Cortex of kidney (tissue), 1 donor: ENCODE measurements at places on chromosomes 1 and 21.

GRCh38 chr1:159140474-159140873, 30.9 kb upstream of the CADM3 start:
- no peak for DNase-seq

- DNase-seq: no peak
These were observed 18.9 kb upstream of the SCAF4 start for GRCh38 chr21:31750843-31751242.

- no peak for DNase-seq
These were observed 69.2 kb upstream of the PDC start for GRCh38 chr1:186530109-186530508.

GRCh38 chr1:198901266-198901665, 262.4 kb downstream of the PTPRC start:
- DNase-seq: no peak

GRCh38 chr1:54227891-54228310, 27.9 kb downstream of the MRPL37 start:
- no peak for DNase-seq

GRCh38 chr1:234970401-234970730, 158.3 kb downstream of the TOMM20 start:
- no peak for DNase-seq

GRCh38 chr21:29641001-29641634, 298.7 kb downstream of the GRIK1 start:
- no peak for DNase-seq

DNA sequence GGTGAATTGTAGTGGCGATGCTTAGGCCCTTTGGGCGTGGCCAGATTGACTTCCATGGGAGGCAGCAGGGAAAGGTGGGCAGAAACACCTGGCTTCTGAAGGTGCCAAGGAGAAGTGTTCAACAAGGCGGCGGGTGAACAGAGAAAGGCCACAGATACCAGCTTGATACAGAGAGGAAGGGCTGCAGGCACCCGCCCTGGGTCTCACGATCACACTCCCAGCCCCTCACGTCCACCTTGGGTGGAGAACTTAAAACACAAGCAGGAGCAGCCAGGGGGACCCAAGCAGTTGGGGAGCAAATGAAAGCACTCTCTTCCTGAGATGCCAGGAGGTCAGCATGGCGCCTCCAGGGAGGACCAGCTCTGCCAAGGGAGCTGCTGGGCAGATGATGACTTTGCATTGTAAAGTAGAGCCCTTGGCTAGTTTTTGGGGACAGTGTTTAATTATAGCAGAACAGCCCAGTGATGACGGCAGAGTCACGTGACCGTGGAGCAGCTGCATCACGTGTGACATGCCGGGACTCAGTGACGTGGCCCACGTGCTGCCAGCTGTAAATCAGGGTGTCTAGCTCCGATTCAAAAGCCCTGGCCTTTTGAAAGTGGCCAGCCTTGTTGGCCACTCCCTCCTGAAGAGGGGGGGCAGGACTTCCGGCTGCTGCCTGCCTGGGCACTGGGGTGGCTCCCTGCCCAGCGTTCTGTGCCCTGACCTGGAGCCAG, 19.0 kb downstream of the SLC37A1 start:
- DNase-seq: no peak

DNA sequence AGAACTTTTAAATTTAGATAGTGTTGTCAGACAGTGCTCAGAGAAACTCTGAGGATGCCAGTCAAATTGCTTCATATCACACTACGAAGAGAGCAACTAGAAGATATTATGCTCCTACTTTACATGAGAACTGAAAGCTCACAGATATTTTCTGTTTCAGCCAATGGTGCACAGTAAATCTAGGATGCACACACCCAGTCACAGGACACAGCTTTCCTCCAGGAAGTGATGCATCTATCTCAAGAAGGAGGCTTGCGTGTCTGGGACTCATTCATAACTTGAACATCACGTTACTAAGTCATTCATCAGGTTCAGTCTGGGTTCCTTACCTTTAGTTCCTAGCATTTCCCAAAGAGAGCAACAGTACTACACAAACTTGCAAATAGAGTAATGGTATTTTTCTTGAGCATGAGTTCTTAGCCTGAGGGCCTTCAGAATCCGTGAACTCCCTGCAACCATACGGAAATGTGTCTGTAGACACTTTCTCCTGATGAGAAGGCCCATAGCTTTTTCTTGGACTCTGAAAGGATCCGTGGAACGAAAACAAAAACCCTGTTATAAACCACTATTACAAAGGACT, 12.2 kb downstream of the ZNF697 start:
- no peak for DNase-seq

DNA sequence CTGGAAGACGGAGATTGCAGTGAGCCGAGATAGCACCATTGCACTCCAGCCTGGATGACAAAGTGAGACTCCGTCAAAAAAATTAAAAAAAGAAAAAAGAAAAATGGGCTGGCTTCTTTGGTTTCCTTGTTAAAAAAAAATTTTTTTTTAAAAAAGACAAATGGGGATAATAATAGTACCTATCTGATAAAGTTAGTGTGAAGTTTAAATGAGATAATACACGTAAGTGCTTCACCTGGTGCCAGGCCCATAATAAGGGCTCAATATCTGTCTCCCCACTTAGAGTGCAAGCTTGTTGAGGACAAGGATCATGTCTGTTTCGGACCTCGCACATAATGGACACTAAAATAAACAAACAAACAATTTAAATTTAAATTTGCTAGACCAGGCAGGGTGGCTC, 30.0 kb upstream of the HTR1D start:
- DNase-seq: no peak

DNA sequence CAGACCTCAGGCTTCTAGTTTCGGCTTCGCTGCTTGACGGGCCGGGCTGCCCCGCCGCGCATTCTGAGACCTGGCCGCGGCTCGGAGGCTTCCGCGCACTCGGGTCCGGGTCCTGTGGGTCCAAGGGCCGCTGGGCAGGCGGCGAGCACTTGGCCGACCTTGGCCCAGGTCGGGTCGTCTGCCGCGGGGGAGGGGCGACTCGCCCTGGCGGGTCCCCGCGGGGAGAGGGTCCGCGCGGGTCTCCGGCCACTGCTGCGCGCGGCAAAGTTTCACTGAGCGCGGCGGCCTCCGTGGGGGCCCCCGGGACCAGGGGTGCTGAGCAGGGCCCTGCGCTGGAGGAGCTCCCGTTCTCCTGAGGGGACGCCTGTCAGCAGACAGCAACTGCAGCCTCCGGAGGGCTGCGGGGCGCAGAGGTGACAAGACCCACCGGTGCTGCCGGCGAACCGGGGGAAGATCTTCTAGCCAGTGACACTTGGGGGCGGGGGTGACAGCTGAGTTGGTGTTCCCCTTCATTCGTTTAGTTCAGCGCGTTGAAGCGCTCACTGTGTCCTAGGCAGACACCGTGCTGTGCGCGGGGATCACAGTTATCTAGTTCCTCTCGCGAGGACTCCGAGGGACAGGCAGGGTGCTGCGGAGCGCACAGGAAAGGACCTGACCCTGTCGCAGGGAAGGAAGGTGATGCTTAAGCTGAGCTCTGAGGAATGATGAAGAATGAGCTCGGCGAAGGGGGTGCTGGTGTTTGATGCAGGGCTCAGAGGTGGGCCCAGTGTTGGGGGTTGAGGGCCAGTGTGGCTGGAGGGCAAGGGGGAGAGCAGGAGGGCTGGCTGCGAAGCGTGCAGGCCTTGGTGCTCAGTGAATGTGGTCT, 725 bp downstream of the MTFR1L start:
- no peak for DNase-seq

- no peak for DNase-seq
These were observed 422.7 kb downstream of the SIPA1L2 start for GRCh38 chr1:232207073-232207866.

DNA sequence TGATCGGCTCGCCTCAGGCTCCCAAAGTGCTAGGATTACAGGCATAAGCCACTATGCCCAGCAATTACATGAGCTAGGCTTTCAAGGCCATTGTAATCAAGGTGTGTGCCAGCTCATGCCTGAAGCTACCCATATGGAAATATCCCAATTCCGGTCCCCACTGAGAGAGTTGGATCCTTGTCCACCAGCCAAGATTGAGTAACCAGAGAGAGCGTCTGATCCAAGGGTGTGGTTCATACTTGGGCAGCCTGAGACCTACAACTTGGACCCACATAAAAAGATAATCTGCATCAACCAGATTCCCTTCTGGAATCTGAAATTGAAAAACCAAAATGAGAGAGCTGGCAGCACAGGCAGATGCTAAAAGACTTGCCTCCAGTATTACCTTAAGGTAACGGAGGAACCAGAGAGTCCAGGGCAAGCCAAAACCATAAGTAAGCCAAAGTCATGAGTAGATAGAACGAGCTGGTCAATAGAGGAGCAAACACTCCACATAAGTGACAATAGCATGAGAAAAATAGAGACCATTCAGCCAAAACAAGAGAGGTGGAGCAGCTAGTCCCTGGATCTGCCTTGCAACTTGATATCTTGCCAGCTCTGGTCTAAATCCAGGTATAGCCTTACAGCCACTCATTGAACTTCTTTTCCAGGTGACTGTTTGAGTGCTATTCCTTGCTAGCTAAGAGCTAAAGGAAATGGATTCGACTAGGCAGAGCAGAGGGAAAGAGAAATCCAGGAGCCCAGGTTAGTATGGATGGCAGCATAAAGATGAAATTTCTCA, 63.8 kb upstream of the ATP1A1 start:
- DNase-seq: no peak

GRCh38 chr1:29532285-29532684, 296.0 kb downstream of the PTPRU start:
- DNase-seq: no peak

DNA sequence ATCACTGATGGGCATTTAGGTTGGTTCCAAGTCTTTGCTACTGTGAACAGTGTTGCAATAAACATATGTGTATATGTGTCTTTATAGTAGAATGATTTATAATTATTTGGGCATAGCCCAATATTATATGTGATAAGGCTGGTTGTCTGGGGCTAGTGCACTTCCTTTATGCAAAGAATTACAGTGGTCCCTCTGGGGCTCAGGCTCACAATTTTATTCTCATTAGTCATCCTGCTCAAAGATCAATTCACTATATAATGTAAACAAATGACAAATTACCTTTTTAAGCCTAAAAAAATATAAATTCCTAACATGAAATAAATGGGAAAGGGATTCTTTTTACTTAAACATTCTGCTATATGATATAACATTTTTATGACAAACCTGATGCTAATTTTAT, 5.0 kb downstream of the PLPPR4 start:
- no peak for DNase-seq

DNA sequence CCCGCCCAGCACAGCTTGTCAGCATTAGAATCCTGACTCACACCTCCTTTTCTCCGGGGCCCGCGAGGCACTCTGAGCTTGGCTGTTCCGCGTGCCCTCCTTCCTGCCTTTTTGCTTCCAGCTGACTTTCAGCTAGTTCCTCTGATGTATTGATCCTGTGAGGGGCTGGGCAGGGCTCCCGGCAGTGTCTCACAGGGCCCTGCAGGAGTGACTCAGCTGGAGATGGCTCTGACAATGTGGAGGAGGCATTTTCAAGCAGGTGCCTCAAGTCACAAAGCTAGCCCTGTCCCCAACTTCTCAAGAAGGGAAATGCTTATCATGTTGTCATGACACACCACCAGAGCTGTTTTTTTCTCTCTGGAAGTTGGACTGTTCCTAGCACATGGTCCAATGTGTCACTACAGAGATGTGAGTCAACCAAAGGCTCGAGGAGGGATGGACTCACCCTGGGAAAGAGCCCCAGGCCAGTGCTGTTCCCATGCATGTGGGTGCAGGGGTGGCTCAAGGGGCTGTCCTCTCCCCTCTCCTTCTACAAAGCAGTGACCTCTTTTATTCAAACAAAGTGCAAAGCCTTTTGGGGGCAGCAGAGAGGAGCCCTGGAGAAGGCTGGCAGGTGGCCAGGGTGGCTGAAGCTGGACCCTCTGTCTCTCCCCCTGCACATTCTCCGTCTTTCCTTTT, 30.6 kb downstream of the SYT6 start:
- no peak for DNase-seq

DNA sequence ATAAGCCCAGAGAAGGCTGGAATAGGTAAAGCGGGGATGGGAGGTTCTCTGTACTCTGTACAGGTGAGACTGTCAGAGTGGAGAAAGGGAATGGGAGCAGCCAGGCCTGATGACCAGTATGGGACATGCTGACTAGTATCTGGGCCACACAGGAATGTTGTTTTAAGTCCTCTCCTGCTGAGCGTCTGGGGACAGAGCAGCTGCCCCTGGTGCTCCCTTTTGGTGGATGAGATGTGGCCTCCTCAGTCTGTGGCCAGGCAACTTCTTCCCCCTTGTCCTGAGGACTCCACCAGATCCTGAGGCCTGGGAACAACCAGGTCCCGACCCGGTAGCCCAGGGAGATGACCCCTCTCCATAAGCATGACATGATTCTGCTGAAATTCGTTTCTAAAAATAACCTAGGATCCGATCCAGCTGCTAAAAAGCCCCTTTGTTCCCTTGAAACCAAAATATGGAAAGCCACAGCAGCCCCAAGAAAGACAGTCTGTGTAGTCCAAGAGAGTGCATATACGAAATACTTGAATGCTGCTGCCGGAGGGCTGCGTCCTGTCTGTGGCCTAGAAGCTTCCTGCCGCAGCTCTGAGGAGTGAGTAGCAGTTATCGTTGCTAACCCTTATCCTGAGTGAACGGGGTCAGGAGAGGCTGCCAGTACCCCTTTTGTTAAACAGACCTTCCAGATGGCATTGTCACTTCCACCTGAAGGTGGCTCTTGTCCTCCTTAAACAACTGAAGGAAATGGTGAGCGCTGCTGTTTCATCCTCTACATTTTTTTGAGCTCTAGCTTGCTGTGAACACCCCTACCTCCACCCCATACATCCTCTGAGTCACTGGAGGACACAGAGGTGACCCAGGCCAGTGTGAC, 47.1 kb downstream of the ATP2B4 start:
- no peak for DNase-seq

- no peak for DNase-seq
These were observed 119.6 kb upstream of the RUNX1 start for GRCh38 chr21:35168735-35169134.

DNA sequence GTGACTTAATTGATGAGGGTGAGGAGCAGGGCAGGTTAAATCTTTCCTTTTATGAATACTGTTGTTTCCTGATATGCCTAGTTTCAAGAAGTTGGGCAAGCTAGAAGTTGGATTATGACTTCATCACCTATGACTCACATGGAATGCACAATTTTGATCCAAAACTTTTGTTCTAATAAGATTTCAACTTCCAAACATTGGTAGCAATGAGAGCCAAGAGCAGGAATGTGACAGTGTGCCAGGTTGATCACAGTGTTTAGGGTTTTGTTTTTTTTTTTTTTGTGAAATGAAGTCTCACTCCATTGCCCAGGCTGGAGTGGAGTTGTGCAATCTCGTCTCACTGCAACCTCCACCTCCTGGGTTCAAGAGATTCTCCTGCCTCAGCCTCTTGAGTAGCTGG, 349.4 kb downstream of the DUSP10 start:
- no peak for DNase-seq

GRCh38 chr1:101022294-101022693, 3.3 kb downstream of the DPH5 start:
- DNase-seq: no peak

- no peak for DNase-seq
These were observed 54.1 kb downstream of the LUZP1 start for GRCh38 chr1:23114424-23115079.

GRCh38 chr1:59417406-59417805, 120.5 kb downstream of the FGGY start:
- no peak for DNase-seq

DNA sequence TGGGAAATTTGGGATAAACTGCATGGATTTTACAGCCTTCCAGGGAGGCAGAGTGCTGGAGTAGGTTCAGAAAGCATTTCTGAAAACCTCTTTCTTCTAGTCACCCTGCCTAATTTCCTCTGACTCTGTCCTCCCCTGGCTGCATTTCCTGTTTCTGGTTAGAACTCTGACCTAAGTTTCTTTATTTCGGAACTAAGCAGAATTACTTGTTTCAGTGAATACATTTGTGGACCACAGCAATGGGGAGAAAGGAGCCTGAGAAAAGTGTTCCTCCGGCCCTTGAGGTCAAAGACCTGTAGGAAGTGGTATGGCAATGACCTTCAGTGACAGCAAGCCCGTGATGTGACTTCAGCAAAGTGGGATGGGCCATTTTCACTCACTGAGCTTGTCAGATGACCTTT, 173.4 kb upstream of the RUNX1 start:
- DNase-seq: no peak
